Osteoblast (primary cell): ENCODE measurements at places on chromosomes 4 and X. TPM values are rescaled to one million over a fixed set of nuclear protein-coding genes. Genes with fewer than 3 reads are reported as not detected.
A peak's percentile ranks its signal among the peaks of the same experiment; 100 is the strongest.

DNA sequence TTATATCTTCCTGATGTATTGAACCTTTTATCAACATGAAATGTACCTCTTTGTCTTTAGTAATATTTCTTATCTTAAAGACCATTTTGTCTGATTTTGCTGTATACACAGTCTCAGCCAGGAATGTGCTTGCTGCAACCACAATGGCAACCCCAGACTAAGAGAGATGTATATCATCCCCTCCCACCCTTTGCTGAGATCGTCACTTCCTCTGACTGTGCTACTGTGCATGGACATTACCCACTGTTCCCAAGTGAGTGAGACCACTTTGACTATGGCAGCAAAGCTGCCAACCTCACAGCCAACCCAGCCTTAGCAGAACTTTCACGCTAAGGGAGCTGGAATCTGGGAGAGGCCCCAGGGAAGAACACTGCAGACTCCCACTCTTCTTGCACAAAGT is 46.0 kb downstream of the EIF2S3 start:
- DNase-seq = no peak

GRCh38 chr4:144351306-144351705 is 210.8 kb upstream of the GYPA start:
- DNase-seq = no peak

DNA sequence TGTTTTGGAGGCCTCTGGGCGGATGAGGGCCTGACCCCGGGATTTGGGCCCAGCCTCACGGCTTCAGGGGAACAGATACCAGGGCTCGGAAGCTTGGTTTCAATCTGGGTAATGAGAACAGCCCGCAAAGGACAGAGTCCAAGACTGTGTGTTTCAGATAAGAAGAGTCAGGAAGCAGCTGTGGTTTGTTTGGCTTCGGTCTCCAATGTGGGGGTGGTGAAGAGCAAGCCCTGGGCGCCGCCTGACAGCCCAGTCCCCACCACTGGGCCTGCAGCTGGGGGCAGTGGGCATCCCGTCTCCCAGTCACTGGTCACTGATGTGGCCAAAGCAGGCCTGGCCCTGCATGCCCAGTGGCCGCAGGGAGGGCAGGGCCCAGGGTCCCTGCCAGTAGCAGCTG is 9.1 kb downstream of the WFS1 start:
- DNase-seq = peak; percentile 95

DNA sequence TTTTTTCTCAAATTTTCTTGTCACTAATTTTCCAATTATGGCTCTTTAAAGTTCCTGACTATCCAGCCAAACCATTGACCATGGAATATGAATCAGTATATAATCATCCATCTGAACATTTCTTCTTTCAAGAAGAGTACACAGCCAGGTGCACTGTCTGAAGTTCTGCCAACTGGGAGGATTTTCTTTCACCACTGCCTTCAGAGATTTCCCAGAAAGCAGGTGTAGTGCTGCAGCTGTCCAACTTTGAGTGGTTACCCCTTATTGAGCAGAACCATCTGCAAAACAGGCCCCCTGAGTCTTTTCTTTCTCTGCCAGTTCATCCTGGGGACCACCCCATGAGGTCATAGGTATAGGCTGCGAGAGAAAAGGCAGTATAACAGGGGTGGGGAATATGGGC is 1213.2 kb downstream of the RAPGEF2 start:
- DNase-seq = no peak

- DNase-seq = no peak
Measured at GRCh38 chrX:124239911-124240310, 92.5 kb upstream of the TEX13D start.

GRCh38 chrX:80792205-80792604 is 17.5 kb downstream of the BRWD3 start:
- no peak for DNase-seq

GRCh38 chrX:124401696-124402095 is 55.3 kb downstream of the SH2D1A start:
- no peak for DNase-seq

DNA sequence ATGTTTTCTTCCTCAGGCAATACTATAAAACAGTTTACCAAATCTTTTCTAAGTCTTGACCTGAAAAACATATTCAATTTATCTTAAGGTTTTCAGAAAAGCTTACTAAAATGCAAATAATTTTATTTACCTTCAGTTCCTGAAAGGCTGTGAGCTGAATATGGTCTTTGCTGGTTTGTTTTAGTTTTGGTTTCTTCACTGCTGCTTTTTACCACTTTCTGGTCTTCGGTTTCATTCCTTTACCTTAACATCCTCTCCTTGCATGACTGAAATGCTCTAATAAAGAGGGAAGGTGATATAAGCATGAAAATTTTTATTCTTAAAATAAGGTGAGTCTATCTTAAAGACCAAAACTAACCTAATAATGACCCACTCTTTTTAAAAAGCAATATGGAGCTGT is 97.1 kb upstream of the NRK start:
- DNase-seq = no peak

- no peak for DNase-seq
Measured at GRCh38 chrX:53605004-53605403, 81.5 kb downstream of the HUWE1 start.

The STAG2 gene
- total RNA-seq = 84.3 and 91.2 TPM in 2 replicates

The CD38 gene
- total RNA-seq = under 0.01 TPM in 2 replicates

The UGT2B7 gene
- total RNA-seq = under 0.01 TPM in 1 of 2 replicates, not detected in the other
